ENCODE measurements at places on chromosomes 16 and 17.

DNA sequence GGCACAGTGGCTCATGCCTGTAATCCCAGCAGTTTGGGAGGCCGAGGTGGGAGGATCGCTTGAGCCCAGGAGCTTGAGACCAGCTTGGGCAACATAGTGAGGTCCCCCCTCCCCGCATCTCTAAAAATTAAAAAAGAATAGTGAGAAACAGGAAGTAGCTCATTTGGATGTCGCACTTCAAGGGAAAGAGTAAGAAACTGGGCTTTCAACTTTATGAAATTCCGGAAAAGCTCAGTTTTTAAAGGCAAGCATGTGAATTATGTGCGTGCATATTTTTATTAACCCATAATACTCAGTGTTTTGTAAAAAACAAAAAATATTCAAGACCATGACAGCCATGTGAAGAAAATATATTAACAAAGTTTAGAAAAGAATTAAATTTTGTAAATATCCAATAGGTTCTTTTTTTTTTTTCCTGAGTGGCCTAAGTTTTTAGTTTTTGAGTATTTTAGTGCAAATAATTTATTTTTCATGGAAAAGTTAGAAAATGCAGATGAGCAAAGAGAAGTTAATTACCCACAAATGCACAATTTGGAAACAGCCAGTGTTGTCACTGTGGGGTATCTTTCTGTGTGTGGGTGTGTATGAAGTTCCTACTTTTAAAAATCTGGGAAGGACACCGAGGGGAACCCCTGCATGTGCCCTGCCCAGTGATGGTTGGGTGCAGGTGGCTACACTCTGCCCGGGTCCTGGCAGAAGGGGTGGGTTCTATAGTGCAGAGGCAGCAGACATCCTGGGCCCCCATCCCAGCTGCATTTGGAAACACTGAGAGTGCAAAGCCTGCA is 40.0 kb downstream of the CIBAR2 start:
- DNase-seq: no peak

GRCh38 chr17:69592692-69593350 is 178.3 kb downstream of the MAP2K6 start:
- no peak for DNase-seq

GRCh38 chr17:74280093-74280513 is 6.1 kb downstream of the DNAI2 start:
- peak; percentile 34 for DNase-seq

DNA sequence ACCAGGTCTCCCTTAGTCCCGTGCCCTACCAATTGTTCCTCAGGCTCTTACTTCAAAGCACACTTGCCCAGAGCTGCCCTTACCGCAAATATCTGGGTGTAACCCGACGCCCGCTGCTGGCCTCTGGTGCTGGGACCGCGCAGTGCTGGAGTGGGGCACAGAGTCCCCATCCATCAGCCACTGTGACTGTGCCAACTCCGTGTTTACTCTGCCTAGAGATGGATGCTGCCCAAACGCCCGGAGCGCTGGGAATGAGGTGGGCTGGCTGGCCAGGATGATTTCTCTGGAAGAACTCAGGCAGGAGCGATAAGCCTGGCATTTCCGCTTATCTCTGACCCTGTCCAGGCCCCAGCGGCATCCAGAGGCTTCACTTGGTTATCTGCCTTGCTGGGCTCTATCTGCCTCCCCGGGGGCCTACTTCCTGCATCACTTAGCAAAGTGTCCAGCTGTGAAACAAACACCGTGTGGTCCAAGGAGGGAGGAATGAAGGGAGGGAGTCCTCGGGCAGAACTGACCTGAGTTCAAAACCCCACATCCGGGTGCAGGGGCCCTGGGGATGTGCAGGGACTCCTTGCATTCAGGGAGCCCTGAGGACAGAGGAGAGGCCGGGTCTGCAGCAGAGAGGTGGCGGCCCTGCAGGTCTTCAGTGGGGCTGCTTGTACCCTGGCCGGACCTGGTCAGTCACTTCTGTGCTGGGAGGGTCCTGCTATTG is 9.4 kb upstream of the MYLK3 start:
- DNase-seq: peak; percentile 75

- no peak for DNase-seq
Measured at GRCh38 chr16:10594312-10594950, 14.0 kb upstream of the EMP2 start.

- no peak for DNase-seq
Measured at GRCh38 chr16:72884037-72884436, 163.9 kb downstream of the ZFHX3 start.

DNA sequence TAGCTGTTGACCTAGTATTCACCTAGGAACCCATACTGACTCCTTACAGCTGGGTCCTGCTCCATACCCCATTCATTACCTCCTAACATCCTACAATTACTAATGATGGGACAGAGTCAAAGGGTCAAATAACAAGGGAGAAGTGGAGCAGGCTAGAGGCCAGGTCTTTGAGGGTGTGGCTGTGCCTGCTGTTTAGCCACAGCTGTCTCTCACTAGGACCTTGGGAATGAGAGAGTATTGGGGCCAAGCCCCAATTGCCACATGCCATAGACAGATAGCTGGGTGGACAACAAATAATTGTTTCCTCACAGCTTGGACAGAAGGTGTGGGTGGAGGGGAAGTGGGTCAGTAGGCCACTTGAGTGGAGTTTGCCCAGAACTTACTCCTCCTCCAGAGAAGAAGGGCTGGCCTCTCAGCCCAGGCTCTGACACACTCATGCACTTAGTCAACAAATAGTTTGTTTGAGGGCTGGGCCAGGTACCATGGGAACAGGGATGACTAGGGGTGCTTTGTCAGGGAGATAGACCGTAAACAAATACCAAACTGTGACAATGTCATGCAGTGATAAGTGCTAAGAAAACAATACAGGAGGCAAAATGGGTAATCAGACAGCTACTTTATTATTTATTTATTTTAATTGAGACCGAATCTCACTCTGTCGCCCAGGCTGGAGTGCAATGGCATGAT is 10.2 kb upstream of the CENPT start:
- peak; percentile 82 for DNase-seq

GRCh38 chr17:82948081-82948511 is 108.3 kb upstream of the ZNF750 start:
- no peak for DNase-seq

GRCh38 chr16:85521552-85522307 is 91.4 kb upstream of the GSE1 start:
- no peak for DNase-seq

DNA sequence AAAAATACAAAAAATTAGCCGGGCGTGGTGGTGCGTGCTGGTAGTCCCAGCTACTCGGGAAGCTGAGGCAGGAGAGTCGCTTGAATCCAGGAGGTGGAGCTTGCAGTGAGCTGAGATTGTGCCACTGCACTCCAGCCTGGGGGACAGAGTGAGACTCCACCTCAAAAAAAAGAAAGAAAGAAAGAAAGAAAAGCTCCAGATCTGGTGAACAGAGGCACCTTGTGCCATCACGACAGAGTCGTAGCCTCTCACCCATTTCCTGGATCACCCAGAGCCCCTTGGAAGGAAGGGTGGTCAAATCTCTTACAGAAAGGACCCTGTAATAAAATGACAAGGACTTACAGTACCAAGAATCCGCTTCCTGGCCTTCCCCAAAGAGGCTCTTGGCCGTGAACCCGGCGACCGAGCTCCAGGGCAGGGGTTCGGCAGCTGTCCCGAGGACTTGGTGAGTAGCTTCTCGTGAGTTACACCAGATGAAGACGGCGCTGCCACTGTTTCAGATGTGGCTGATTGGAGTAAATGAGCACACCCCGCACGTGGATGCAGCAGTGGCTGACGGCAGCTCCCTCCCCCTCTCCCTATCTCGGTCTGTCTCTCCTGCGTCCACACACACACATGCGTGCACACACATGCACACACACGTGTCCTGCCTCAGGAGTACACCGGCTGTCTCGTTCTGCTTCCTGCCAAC is 13.5 kb downstream of the LGALS3BP start:
- DNase-seq: no peak

GRCh38 chr17:7222093-7222971 is 2.6 kb downstream of the ACADVL start:
- no peak for DNase-seq

- no peak for DNase-seq
Measured at GRCh38 chr16:57278494-57278893, 6.0 kb downstream of the PLLP start.

GRCh38 chr16:66834746-66835145 is 4.0 kb upstream of the NAE1 start:
- no peak for DNase-seq

DNA sequence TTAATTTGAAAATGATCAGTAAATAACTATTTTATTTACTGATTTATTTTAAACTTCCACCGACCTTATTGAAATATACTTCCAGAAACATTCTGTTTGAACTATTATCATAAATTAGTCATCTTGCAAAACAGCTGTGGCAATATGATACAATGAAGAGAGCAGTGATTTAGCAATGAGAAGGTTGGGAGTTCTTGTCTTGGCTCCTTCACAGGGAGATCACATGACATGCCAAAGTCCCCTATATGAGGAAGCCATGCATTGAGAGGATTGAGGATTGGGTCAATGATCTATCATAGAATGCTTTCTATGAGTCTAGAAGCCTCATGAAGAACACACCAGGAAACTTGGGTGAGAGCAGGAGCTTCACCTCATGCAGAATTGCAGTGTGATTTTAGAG is 222.7 kb downstream of the LGALS9B start:
- DNase-seq: no peak

- DNase-seq: peak; percentile 56
Measured at GRCh38 chr16:63461248-63461841, 1425.1 kb upstream of the CDH8 start.

- peak; percentile 14 for DNase-seq
Measured at GRCh38 chr16:6081320-6081976, 983.9 kb upstream of the EEF2KMT start.

GRCh38 chr17:4823373-4824089 is 9.6 kb upstream of the MINK1 start:
- DNase-seq: no peak

GRCh38 chr16:46788891-46789474 is 40.8 kb upstream of the MYLK3 start:
- no peak for DNase-seq

DNA sequence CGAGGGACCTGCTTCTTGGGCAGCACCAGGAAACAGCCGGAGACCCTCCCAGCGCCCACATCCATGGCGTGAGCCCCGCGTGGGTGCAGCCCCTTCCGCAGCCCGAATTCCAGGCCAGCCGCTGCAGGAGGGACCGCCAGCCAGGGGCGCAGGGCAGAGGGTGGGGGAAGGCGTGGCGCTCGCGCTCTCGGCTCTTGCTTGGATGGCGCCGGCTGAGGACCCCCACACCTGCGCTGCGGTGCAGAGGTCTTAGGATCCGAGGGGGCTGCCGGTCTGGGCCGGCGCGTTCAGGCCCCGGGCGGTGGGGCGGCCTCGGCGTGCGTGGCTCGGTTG is 28.8 kb downstream of the ACTG1 start:
- no peak for DNase-seq

DNA sequence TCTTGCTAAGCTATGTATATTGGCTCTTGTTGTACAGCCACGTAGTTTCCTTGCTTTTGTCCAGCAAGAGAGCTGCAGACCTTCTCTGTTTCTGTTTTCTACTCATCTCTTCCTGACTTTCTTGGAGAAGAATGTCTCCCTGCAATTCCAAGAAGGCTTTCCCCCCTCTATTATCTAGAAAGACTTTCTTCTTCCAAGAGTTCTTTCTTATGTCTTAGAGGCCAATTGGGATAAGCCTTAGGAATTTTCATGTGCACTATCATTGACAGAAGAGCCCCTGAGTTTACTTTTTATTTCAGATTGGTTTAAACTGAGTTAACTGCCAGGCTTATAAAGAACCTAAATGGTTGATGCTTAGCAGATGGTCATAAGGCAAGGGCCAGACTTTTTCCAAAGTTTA is 9.0 kb downstream of the CAPNS2 start:
- DNase-seq: no peak

DNA sequence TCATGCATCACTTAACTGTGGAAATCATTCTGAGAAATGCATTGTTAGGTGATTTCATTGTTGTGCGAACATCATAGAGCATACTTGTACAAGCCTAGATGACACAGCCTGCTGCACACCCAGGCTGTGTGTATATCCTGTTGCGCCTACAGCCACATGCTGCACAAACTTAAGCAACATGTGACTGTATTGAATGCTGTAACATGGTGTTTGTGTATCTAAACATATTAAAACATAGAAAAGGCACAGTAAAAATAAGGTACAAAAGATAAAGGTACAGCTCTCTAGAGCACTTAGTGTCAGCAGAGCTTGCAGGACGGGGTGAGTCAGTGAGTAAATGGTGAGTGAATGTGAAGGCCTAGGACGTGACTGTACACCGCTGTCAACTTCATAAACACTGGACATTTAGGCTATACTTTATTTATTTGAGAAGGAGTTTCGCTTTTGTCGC is 11.9 kb downstream of the FOXK2 start:
- no peak for DNase-seq

DNA sequence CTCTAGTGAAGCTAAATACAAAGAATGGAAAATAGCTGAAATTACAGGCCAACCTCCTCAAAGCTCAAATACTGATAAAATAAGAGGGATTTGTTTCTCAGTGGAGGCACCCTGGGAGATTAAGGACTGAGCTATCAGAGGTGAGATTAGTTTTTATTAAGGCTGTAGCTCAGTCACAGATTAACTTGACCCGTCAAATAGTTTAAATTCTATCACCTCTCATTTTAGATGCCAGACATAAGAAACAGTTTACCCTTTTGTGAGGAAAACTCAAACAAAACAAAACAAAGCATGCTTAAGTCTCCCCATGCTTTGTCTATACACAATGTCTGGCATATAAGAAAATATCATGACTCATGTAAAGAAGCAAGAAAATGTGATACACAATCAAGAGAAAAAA is 208.3 kb upstream of the PMFBP1 start:
- no peak for DNase-seq

DNA sequence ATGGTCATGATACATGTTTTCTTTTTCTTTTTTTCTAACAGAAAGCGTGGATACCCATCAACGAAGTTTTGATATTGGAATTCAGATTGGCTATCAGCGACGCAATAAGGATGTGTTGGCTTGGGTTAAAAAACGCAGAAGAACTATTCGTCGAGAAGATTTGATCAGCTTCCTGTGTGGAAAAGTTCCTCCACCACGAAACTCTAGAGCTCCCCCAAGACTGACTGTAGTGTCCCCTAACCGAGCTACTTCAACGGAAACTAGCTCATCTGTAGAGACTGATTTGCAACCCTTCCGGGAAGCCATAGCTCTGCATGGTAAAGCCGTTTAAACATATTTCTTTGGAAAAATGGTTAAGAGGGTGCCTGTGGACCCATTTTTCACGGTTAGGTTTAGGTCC is 11.5 kb downstream of the HAPSTR1 start:
- DNase-seq: no peak

Data from SW480 (cell line).